WERI-Rb-1 (cell line): ENCODE measurements at places on chromosomes 1 and 21.
A peak's percentile ranks its signal among the peaks of the same experiment; 100 is the strongest.

GRCh38 chr1:37940299-37940947, 6.4 kb downstream of the INPP5B start:
- peak; percentile 35 for DNase-seq

DNA sequence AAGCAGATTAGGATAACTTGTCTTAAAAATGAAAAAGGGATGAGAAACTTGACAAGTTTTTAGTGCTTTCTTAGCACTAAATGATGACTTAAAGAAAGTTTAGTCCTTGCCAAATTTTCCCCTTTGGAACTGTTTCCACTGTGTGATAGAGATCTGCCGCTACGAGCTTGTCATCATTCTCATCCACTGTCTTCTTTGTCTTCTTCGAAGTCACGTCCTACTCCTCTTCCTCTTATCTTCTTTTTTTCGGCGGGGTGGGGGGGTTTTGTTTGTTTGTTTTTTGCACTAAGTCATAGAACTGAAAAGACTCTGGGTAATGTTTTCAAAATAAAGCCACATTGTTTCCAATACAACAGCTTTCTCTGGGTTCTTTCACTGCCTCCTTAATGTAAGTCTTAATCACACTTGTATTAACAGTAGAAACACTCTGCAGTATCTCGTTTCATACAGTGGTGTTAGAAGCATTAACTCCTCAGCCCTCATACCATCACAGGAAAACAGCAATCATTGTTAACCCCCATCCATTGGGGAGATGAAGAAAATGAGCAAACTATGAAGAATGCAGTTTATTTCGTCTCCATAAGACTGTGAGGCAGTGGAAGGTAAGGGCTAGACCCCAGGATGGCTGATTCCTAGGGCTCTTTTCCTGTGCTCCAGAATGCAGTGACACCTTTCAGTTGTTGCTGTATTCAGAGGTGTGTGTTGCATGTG, 81.8 kb downstream of the OLFML2B start:
- no peak for DNase-seq

GRCh38 chr1:247111700-247112478, 7.7 kb upstream of the ZNF669 start:
- DNase-seq: peak; percentile 83

DNA sequence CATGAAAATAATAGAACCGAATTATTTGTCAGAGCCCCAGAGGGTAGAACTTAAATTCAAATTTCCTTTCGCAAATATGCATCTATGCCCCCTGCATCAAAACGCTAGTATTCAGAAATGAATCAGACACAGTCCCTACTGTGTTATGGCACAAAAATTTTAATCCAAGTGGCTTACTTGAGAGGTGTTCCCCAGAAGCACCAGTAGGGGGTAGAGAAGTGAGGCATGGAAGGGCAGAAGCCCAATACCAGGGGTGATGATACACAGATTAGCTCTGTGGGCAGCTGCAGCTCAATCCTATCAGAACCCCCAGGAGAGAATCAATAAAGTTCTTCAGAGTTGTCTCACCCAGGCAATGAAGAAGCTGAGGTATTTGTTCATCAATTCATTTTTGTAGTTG, 342.2 kb downstream of the OMA1 start:
- peak; percentile 13 for DNase-seq

DNA sequence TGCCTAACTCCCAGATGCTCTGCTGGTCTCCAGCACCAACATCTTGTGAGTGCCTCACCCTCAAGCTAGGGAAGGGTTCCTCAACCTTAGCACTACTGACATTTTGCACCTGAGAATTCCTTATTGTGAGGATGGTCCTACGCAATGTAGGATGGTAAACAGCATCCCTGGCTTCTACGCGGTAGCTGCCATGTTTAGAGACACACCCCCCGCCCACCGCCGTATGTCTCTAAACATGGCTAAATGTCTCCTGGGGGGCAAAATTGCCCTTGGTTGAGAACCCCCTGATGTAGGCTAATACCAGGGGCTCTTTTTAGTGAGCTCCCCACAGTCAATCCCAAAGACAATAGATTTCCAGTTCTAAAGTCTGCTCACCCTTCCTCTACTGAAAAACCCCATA, 2.5 kb upstream of the MAP7D1 start:
- DNase-seq: no peak

DNA sequence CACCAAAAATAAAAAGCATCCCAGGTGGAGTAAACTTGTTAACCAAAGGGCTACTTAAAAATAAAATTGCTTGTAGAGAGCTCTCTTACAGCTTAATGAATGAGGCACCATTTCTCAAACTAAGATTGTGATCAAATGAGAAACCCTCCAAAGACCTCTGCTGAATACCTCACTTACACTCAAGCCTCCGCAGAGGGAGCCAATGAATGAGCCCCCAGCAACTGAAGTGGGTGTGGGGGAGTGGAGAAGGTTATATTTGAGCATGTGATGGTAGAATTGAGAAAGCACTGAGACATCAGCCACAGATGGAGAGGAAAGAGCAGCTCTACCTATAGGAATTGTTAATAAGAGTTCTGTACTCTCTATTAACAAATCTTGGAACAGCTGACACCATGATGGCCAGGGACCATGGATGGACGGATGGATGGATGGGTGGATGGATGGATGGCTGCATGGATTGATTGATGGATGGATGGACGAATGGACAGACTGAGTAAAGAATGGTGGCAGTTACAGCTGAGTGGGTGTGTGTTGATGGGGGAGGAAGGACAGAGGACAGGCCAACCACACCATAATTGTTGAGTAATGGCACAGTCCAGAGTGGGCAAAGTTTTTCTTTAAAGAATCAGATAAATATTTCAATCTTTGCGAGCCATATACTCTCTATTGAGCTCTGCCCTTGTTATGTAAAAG, 20.3 kb upstream of the TIAM1 start:
- DNase-seq: no peak

DNA sequence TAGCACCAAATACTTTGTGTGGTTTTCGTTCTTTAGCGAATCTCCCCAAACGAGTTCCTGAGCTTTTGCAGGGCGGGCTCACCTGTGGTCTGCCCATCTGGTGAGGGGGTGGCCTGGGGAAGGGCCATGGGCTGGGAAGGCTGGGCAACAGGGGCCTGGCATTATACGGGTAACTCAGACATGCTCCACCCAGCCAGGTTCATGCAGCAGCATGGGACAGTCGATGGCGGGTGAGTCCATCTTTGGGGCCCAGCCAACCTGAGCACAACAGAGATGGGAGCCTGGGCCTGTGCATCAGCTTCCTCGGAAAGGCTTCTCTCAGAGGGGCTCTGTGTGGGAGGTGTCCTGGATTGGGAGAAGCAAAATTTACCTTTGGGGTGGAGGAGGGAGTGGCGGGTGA, 302.6 kb downstream of the CAMTA1 start:
- no peak for DNase-seq

DNA sequence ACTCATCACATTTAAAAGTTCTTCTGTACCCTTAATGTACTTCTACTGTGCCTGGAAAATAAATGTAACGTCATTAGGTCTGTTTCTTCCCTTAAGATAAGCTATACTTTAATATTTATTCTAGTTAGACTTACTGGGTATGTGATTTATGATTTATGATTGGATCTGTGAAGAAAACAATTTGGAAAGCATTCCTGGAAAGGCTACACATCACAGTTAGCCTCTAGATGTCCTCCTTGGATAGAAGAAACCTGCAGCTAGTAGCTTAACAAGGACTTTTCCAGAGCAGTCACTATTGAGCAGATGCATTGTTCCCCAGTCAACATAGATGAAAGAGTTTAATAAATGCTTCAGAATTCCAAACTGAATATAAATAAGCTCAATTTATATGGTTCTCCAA, 22.2 kb upstream of the ABL2 start:
- no peak for DNase-seq

DNA sequence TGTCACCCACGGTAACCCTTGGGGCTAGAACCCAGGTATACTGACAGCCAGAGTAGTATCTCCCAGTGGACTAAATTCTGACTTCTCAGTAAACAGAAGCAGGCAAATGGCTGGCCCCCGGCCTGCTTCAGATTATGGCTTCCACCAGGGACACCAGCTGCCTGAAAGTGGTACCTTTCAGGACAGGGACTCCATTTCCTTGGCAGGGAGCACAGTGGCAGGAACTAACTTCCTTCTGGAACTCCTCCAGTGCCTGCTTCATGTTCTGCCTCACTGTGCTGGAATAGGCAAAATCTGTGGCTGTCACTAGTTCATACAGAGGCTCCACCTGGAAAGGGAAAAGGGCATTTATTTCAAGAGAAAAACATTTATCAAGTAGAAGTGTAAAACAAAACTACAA, 32.7 kb downstream of the C8B start:
- no peak for DNase-seq

- no peak for DNase-seq
Observed at GRCh38 chr1:10592373-10592772, 117.6 kb downstream of the PEX14 start.

GRCh38 chr1:115524236-115524635, 117.5 kb upstream of the VANGL1 start:
- DNase-seq: no peak

- DNase-seq: no peak
Observed at GRCh38 chr1:37731312-37732019, 33.5 kb downstream of the EPHA10 start.

GRCh38 chr1:219308367-219308766, 134.7 kb downstream of the LYPLAL1 start:
- no peak for DNase-seq

DNA sequence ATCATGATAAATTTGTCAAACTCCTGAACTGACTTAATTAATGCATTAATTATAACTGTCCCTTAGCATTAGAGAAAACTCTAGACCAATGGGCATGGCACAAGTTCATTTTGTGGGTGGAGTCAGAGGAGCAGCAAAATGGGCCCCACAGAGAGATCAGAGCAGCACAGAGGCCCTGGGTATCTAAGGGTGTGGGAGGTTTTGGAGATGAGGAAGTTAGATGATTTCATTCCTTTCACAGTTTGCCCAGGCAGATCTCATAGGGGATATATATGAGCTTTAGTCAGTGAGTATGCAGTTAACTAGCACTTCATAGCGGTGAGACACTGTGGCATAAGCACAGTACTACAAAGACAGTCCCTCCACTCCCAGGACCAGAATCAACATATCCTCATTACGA, 117.3 kb downstream of the MAB21L3 start:
- no peak for DNase-seq

DNA sequence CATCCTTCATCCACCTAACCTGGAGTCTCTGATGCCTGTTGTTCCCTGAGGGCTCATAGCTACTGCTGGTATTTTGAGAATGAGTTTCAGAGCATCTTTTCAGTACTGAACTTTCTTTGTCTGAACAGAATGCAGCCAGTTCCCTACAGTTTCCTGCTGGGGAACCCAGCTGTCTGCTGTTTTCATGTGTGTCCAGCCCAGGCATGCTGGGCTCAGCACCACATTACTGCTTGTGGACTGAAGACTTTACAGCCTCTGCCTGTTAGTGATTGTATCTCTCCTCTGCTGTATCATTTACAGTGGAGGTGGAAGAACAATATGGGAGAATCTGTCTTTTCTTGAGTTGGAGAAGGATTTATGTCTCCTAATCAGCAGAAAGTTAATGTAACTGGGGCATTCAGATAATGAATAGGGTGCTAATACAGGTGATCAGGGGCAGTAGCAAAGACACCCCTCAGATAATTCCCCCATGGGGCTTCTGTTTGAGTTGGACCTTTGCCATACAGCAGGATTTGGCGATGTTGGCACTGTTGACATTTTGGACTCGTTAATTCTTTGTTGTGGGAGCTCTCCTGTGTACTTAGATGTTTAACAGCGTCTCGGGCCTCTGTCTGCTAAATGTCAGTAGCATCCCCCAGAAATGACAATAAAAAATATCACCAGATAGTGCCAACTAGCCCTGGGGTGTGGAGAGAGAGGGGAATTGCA, 207.7 kb downstream of the HHAT start:
- DNase-seq: no peak

- no peak for DNase-seq
Observed at GRCh38 chr1:160806109-160806665, 10.2 kb downstream of the LY9 start.

GRCh38 chr1:91541918-91542533, 41.4 kb downstream of the CDC7 start:
- DNase-seq: no peak

- no peak for DNase-seq
Observed at GRCh38 chr1:26733982-26734381, 38.2 kb downstream of the ARID1A start.

DNA sequence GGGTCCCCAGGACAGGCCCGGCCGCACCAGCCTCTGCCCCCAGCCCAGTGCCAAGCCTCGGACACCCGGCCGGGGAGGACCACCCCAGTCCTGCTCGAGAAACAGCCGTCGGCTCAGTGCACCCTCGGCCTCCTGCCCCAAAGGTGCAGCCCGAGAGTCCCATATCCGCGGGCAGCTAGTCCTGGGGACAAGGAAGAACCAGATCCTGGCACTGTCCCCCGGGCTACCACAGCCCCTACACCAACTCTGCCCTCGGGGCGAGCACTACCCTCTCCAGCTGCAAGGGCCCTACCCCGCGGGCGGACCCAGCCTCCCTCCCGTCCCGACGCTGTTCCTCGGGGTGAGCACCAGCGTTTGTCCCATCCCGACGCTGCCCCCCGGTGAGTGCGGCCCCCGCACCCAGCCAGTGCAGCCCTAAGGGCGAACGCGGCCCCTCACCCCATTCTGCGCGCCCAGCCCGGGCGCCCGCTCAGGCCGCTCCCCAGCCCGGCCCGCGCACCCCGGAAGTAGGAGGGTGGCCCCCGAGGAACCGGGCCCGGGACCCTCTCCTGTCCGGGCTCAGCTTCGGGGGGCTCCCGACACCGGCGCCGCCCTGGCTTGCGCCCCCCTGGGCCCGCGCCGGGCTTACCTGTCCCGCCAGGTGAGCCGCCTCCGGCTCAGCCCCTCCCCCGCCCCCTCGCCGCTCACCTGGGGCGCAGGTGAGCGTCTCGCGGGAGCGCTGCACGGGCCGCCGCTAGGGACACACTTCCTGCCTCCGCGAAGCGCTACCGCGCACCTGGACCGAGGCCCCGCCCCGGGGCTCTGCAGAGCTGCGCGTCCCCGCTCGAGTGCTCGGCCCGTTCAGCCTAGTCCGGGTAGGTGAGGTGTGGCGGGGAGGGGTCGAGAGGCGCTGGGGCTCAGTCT, at the start of gene KDF1:
KDF1 (minus strand) TSS at position 747 of the 903 bp plus-strand sequence. CDS start 8,088 bp downstream, outside the sequence.
- DNase-seq: peak; percentile 62

- DNase-seq: no peak
Observed at GRCh38 chr1:147545133-147545532, 3.8 kb downstream of the BCL9 start.

GRCh38 chr1:97572561-97572960, 348.3 kb downstream of the DPYD start:
- DNase-seq: no peak

- no peak for DNase-seq
Observed at GRCh38 chr1:201176940-201177339, 13.7 kb upstream of the IGFN1 start.
